Mammary epithelial cell (primary cell): ENCODE measurements at places on chromosomes 12 and 14.

GRCh38 chr12:104630230-104630670 lies 173.5 kb downstream of the CHST11 start:
- DNase-seq: no peak

- DNase-seq: no peak
Measured at GRCh38 chr12:11716794-11717518, 67.5 kb downstream of the ETV6 start.

- no peak for DNase-seq
Measured at GRCh38 chr12:91721023-91721422, 424.6 kb downstream of the BTG1 start.

- DNase-seq: no peak
Measured at GRCh38 chr12:97446895-97447294, 15.7 kb upstream of the RMST start.

GRCh38 chr14:22221508-22221907 lies 367.5 kb downstream of the DAD1 start:
- DNase-seq: peak; percentile 13

DNA sequence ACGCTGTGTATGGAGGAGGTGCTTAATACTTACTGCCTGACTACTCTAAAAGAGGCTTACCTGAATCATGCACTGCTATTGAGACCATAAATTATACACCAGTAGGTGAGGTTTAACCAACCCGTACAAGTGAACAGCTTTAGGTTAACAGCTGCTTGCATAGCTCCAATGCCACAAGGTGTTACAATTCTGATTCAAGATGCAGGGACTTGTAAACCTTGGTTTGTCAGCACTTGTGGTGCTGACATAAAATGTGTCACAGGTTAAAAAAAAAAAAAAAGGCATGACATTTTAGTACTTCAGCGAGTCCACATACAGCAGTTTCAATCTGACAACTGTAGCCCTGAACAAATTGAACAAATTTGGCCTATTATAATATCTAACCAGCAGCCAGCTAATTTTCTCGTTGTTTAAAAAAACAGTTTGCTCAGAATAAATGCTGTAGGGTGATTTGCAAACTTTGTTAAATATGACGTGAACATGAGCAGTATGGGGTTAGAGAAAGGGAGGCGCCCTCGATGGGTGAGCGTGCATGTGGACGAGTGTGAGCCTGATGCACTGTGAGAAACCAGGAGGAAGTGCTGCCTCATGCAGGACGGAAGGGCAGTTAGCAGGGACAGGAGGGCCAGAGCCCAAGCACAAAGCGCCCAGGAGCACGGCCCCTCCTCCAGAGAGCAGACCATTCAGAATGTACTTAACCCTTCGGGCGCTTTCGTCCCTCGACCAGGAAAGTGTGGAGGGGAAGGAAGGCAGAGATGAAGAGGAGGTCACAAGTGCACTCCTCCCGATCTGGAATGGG lies 44.7 kb downstream of the TCHP start:
- no peak for DNase-seq

DNA sequence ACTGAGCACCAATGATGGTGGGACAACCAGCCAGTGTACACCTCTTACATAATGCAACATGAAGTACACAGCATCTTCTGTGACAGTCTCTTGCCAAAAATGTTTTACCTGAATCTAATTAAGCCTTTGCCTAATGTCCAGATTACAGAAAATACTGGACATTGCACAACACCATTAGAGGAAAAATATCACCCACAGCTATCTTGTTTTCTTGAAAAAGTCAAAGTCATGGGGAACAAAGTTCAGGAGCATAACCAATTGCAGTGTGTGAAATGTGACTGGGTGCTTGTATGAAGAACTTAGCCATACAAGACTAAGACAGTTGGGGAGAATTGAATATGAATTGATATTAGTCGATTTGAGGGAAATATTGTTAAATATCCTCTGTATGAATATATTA lies 12.1 kb upstream of the ANO6 start:
- no peak for DNase-seq

DNA sequence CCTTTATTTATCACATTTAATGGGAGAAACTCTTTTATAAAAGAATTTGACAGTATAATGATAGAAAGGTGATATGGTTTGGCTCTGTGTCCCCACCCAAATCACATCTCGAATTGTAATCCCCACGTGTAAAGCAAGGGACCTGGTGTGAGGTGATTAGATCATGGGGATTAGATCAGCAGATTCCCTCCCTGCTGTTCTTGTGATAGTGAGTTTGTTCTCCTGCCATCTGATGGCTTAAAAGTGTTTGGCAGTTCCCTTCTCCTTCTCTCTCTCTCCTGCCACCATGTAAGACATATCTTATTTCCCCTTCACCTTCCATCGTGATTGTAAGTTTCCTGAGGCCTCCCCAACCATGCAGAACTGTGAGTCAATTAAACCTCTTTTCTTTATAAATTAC lies 1110.3 kb downstream of the FLRT2 start:
- DNase-seq: no peak

GRCh38 chr12:66159123-66159522 lies 10.7 kb downstream of the TMBIM4 start:
- DNase-seq: no peak

- peak; percentile 46 for DNase-seq
Measured at GRCh38 chr12:66965621-66966020, 286.7 kb upstream of the GRIP1 start.

- DNase-seq: no peak
Measured at GRCh38 chr14:23183479-23183878, at the start of gene SLC7A8. Gene SLC7A8 (minus strand): TSS chr14:23183660. CDS start chr14:23182914, 746 bp downstream.

- DNase-seq: no peak
Measured at GRCh38 chr12:115450017-115450416, 766.0 kb upstream of the TBX3 start.

GRCh38 chr12:88546853-88547252 lies 33.4 kb downstream of the KITLG start:
- DNase-seq: no peak

GRCh38 chr12:110888256-110888991 lies 32.0 kb downstream of the MYL2 start:
- DNase-seq: no peak
